Endothelial cell of umbilical vein (primary cell): ENCODE measurements at places on chromosomes 3 and 15. TPM values are rescaled to one million over a fixed set of nuclear protein-coding genes. Genes with fewer than 3 reads are reported as not detected.
A peak's percentile ranks its signal among the peaks of the same experiment; 100 is the strongest.

GRCh38 chr15:24898715-24899272, 56.0 kb upstream of the SNRPN start:
- no peak for DNase-seq

- no peak for DNase-seq
Observed at GRCh38 chr3:124116906-124117305, 125.0 kb upstream of the ROPN1 start.

DNA sequence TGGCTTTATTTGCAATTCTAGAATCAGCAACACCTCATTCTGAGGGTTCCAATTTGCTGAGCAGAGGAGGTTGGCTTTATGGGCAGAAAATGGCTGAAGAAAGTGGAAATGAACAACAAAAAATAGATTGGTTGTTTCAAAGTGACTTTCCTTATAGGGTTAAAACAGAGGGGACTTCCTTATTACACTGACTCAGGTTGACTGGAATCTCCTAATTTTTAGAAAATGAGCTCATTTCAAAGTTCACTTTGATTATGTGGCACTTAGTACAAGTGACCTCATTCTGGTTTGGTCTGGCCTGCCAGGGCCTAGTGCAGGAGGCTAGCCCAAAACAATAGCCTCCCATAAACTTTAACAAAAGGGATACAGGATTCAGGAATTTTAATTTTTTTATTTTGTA, 41.4 kb downstream of the NFKBIZ start:
- peak; percentile 26 for DNase-seq

- peak; percentile 94 for DNase-seq
Observed at GRCh38 chr3:4852780-4853748, 126.2 kb upstream of the BHLHE40 start.

TIMP4 gene
- total RNA-seq, result 0.40 TPM in 1 of 2 replicates, not detected in the other

SH3GL3 gene
- total RNA-seq, result not detected in 2 replicates

GRCh38 chr3:67389176-67389575, 265.2 kb downstream of the SUCLG2 start:
- no peak for DNase-seq

DNA sequence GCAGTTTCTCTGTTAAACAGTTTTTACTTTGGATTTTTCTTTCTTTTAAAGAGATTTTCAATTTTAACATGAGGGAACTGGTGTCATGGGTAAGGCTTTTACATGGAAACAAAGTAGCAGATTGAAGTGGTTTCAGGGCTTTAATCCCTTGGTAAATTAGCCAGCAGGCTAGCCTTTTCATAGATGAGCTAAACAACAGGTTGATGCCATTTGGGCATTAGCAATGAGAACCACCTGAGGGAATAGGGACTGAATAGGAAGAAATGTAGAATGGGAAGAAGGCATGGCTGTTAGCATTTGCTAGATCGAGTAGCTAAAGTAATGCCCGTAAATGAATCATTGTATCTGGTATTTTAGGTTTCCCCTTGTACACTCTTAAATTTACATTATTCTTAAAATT, 165.5 kb upstream of the MLF1 start:
- DNase-seq, result no peak

SLCO2A1 gene
- 1.4 and 2.7 TPM in 2 replicates for total RNA-seq

ITIH4 gene
- total RNA-seq, result 0.60 and 2.4 TPM in 2 replicates

HHLA2 gene
- not detected in 2 replicates for total RNA-seq

CSPG4 gene
- not detected in 2 replicates for total RNA-seq

GRCh38 chr3:149455989-149456388, 18.5 kb upstream of the TM4SF4 start:
- DNase-seq, result no peak

SLC12A1 gene
- not detected in 2 replicates for total RNA-seq

- no peak for DNase-seq
Observed at GRCh38 chr3:128919988-128920387, 40.6 kb downstream of the ACAD9 start.

- DNase-seq, result no peak
Observed at GRCh38 chr3:41080141-41080540, 119.2 kb upstream of the CTNNB1 start.

DNA sequence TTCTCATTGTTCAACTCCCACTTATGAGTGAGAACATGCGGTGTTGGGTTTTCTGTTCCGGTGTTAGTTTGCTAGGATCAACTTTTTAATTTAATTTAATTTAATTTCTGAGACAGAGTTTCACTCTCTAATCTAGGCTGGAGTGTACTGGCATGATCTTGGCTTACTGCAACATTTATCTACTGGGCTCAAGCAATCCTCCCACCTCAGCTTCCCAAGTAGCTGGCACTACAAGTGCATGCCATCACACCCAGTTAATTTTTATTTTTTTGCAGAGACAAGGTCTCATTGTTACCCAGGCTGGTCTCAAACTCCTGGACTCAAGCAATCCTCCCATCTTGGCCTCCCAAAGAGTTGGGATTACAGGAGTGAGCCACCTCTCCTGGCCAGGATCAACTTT, 82.7 kb downstream of the GPR156 start:
- no peak for DNase-seq

DNA sequence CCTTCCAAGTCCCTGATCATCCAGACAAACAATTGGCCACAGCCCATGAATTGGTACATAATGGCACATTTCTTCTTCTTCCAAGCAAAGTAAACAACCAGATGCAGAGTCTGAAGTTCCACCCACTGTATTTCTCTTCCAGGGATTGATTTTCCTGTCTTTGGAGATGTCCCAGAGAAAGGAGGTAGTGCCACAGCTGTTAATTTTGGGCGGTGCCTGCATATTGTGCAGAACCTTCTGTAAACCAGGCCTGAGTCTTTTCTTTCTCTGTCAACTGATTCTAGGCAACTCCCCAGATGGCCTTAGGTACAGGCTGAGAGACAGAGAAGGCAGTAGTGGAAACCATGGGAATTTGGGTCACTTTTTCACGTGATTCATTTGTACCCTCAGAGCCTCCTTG, 73.5 kb upstream of the TNIK start:
- DNase-seq, result no peak

DNA sequence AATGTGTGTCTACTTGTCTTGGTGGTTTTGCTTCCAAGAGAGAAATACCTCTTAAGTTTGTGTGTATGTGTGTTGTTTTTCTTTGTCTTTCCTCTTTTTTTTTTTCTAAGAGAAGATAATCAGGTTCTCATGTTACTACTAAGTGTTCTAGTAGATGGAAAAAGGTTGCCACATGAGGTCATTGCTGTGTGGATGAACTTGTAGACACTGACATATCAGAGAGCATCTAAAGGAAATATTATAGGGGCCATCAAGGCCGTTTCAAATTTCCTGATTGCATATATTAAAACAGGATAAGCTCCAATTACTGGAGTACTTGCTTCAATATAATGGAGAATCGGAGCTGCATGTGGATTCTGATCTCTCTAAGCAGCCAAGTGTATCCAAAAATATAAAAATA, 747.5 kb downstream of the NR2F2 start:
- no peak for DNase-seq
